ENCODE measurements at places on chromosomes 1 and 21.

DNA sequence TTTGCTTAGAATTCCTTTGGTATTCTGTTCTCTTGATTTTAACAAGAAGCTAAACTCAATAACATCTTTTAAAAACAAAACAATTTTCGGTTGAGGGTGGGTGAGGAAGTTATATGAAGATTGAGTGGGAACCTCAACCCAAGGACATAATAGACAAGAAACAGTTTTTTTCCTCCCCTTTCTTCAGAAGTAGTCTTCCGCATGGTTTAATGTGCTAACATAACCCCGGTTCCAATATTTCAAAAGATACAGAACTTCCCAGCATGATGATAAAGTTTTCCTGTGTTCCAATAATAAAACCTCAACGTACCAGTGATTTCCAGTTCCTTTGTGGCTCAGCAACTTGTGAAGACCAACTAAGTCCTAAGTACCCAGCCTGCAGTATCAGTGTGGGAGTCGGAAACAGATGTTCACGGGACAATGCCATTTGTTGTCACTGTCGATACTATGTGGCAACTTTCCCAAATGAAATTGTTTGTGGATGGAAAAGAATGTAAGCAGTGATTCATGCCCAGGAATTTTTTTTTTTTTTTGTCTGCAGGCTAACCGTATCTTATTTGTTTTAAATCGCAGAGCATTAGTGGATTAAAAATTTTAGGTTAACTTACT is 48.5 kb downstream of the NR5A2 start:
- no peak for DNase-seq

DNA sequence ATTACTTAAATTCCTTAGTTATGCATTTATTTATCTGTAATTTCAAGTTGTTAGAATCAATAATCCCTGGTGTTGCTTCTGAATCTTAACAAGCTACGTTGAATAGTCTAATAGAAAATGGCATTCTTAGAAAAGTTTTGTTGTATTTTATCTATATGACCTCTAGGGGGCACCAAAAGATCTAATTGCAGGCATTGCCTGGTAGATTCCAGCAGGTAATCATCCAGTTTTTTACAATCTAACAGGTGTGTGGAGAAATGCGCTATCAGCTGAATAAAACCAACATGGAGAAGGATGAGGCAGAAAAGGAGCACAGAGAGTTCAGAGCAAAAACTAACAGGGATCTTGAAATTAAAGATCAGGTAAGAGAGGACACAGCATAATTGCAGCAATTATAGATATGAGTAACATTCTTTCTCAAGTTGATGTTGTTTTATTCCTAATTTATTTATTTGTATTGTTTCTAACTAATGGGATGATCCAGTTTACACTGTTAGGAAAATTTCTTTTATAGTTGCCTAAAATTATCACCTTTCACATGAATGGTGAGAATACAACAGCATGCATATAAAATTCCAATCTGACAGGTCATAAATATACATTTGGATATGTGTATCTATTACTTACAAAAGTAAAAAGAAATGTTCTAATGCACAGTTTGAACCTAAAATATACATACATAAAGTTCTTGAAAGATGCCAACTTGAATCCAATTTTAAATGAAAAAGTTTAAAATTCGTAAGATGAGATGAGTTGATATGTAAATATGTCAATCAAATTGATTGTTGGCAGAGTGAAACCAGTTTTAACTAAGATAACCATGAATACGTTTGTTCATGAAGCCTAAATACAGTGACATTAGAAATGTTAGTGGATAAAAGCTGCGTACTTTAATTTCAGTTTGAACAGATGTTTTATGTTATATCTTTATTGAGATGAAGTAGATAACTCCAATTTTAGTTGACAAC is 88.4 kb downstream of the SDCCAG8 start:
- no peak for DNase-seq

- no peak for DNase-seq
Measured at GRCh38 chr1:3889936-3890335, 10.1 kb downstream of the C1orf174 start.

- no peak for DNase-seq
Measured at GRCh38 chr1:46800742-46801141, 1.9 kb downstream of the CYP4B1 start.

DNA sequence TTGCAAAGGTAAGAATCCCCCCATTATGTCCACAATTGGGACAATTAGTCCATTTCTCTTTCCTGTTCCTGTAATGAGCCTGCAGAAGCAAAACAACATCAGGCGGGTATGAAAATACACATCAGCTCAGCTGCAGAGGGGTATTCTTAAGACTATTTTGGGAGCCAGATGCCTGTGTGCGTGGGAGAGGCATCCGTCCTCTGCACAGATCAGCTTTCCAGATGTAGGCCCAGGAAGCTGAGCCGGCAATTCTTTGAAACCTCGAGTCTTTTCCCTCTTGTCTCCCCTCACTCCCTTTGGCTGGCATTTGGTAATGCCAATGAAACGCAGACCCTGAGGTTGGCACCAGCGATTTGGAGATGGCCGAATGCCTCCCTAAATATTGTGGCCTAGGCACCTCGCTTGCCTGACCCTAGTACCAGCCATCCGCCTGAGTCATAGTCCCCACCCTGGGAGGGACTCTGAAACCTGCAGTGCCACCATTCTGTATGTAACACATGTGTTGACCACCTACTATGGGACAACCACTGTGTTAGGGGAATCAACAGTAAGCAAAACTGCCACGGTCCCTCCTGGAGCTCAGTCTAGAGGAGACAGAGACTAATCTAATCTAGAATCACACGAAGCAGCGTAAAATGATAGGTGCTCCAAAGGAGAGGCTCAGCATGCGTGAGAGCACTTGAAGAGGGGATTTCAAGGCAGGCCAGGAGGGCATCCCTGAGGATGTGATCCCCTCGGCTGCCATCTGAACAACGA is 603.0 kb downstream of the MATN1 start:
- no peak for DNase-seq

- DNase-seq: no peak
Measured at GRCh38 chr1:218613105-218613504, 268.0 kb downstream of the TGFB2 start.
